Activated naive CD4-positive, alpha-beta T cell treated with anti-CD3 and anti-CD28 coated beads for 36 hours (primary cell): ENCODE measurements at places on chromosomes 5 and 9.

- peak; percentile 48 for DNase-seq
These were observed 9.9 kb upstream of the IQGAP2 start for GRCh38 chr5:76393035-76393680.

GRCh38 chr5:127396490-127397155 is 106.0 kb downstream of the MEGF10 start:
- no peak for DNase-seq

GRCh38 chr9:130499804-130500263 is 55.1 kb downstream of the ASS1 start:
- peak; percentile 10 for DNase-seq

DNA sequence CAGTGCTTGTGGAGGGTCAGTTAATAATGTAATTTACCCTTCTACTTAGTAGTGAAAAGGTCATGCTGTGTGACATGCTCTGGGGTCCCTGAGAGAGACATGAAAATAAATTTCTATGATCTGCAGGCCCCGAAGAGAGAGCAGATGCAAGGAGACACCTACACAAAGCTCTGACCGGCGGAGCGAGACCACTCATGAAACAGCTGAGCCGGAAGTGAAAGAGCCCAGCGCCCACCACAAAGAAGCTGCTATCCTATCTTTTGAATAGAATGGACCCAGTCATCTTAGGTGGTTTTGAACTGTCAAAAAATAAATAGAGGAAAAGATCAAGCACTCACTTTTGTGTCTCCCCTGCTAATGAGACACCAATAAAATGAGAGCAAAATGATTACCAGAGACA is 190.0 kb downstream of the MED10 start:
- no peak for DNase-seq

DNA sequence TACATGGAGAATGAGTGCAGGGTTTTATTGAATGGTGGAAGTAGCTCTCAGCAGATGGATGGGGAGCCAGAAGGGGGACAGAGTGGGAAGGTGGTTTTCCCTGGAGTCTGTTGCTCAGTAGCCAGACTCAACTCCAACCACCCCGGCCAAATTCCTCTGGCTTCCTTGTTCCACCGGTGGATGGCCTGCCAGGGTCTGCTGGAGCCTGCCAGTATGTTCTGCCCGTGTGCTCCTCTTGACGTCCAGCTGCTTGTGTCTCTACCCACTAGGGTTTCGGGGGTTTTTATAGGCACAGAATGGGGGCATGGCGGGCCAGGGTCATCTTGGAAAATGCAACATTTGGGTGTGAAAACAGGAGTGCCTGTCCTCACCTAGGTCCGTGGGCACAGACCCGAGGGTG is 51.4 kb upstream of the KLF9 start:
- no peak for DNase-seq

GRCh38 chr9:130845254-130845653 is 10.2 kb downstream of the ABL1 start:
- DNase-seq = no peak

GRCh38 chr9:91131433-91131839 is 230.3 kb downstream of the AUH start:
- peak; percentile 86 for DNase-seq
